ENCODE measurements at places on chromosomes 3 and 15.
A peak's percentile ranks its signal among the peaks of the same experiment; 100 is the strongest.

DNA sequence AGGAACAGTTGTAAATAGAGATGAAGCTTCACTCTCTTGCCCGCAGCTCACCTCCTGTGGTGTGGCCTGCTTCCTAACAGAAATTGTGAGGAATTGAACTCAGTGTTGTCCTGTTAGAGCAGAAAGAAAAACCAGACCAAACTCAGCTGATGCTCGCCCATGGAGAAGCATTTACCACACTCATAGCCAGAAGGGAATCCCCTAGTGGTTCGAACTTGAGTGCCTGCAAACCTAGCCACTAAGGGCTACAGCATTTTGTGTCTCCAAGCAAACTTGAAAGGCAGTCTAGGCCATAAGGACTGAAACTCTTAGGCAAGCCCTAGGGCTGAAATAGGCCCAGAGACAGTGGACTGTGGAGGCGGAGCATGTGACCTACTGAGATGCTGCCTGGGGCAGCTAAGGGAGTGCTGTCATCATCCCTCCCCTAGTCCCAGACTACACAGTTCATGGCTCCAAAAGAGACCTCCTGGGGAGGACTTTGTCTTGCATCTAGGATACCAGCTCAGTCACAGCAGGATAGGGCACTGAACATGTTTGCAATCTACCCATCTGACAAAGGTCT, 44.5 kb upstream of the MCTP2 start:
- no peak for DNase-seq

DNA sequence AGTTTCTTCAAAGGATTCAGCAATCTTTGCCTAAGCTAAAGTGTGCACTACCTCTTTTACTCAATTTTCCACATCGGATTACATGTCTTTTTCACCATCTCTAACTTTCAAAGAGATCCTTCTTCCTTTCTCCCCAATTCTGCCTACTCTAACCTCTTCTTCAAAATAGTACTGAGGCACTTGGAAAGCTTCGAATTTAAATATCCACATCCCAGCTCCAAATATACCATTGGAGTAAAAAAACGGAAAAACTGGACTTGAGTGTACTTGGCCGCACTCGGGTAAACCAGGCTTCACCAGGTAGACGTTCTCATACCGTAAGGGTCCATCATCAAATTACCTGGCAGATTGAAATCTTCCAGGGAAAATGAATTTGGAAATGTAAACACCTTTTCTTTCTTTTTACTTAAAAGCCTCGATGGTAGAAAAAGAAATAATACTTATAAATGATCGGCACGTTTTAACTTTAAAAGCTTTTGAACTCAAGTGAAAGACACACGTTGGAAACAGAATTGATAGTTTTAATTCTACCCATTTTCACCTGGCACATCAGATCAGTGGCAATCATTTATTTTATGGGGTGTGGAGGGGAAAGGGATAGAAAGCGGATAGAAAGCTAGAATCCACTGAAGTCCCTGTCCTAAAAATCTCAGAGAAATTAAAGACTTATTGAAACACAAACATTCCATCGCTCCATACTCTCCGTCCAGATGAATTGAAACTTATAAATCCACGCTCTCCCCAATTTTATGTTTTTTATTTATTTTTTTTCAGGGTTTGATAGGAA, 8.2 kb upstream of the MEIS2 start:
- DNase-seq = no peak

- no peak for DNase-seq
These were observed 111.2 kb downstream of the IL12A start for GRCh38 chr3:160099834-160100233.

- peak; percentile 42 for DNase-seq
These were observed 50.3 kb downstream of the LHFPL4 start for GRCh38 chr3:9503283-9503682.

DNA sequence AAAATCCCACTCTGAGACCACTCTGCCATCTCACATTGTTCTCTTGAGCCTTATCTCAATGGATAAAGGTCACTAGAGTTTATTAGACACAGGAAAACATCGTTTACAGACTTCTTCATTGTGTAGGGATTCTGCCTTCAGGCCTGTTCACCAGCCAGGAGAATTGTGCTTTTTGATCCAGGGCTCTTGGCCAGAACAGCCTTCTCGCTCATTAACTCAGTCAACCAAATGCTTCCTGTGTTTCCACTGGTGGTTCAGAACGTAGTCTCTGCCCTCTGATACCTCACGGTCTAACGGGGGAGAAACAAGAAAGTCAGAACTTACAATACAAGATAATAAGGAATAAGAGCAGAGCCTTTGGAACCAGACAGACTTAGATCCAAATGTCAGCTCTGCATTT, 54.2 kb upstream of the TSEN2 start:
- no peak for DNase-seq

DNA sequence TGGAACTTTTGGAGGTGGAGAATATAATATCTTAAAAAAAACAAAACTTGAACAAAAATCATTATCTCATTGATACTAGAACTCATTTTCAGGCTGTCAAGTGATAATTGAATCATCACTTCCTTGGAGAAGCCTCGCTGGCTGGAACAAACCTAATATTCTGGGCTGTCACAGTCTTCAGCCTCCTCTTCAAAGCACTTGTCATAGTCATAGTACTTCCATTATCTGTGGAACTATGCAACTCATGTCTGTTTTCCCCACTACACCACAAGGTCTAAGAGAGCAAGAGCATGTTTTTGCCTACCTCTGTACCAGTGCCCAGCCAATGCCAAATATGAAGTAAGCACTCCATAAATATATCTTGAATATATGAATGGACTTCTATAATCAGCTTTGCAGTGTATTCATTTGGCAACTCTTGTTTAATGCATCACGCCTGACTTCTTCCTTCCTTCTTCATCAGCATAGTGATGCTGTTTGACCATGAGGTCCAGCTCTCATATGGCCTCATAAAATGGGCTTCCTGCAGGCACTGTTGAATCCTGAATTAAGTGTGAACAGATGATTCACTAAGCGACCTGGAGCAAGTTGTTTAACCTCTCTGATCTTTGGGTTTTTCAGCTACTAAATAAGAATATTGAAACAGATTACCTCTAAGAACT, 86.6 kb upstream of the SNRK start:
- DNase-seq = no peak

- no peak for DNase-seq
These were observed 685 bp upstream of the FOXB1 start for GRCh38 chr15:60003243-60004008.

GRCh38 chr3:120299403-120299802, 14.4 kb upstream of the GPR156 start:
- DNase-seq = no peak

DNA sequence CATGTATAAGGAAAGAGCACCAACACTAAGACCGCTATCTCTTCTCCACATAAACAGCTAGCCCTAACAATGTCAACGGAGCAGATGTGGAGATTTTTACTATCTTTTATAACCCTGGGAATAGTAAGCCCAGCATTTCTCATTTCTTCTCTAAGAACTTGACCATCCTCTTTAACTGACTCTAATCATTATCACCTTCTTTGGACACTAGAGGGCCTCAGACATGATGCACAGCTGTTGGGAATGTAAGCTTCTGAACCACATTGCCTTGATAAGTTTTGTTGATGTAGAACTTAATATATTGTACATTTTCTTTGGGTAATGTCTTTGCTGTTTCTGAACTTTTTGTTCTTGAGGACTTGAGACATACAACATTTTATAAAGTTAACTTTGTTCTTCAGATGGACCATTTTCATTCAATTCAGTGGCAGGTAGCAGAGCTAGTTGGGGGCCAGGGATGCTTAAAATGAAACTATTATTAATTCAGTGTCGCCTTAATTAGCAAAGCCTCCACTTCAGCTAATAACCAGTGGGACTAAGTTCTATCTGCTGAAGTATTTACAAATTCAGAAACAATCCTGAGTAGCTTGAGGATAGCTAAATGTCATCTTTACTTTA, 9.6 kb upstream of the TAGLN3 start:
- DNase-seq = no peak

GRCh38 chr3:171317171-171317570, 143.0 kb downstream of the TNIK start:
- no peak for DNase-seq

DNA sequence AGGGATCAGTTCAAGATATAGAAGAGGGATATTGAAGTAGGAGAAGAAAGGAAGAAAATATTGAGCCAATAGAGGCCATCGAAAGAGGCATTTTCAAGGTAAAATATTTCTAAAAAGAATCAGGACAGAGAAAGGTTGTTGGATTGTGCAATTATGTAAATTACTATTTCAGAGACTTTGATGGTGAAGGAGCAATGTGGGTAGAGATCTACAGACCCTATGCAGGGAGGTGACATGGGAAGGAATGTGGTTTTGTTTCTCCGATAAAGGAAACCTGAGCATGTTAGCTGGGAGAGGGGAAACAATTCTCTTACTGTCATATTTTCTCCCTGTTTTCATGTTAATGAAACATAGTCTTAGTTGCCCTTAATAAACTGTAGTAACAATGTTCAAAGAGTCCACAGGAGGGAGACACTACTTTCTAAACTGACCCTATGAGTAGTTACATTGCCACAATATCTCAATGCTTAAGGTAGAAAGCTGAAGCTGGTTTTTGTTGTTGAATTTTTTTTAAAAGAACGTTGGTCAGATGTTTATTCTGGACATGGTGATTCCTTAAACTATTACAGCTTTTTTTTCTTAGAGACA, 133.3 kb downstream of the GRM7 start:
- DNase-seq = no peak

GRCh38 chr3:14322667-14323295, 79.6 kb upstream of the SLC6A6 start:
- no peak for DNase-seq

DNA sequence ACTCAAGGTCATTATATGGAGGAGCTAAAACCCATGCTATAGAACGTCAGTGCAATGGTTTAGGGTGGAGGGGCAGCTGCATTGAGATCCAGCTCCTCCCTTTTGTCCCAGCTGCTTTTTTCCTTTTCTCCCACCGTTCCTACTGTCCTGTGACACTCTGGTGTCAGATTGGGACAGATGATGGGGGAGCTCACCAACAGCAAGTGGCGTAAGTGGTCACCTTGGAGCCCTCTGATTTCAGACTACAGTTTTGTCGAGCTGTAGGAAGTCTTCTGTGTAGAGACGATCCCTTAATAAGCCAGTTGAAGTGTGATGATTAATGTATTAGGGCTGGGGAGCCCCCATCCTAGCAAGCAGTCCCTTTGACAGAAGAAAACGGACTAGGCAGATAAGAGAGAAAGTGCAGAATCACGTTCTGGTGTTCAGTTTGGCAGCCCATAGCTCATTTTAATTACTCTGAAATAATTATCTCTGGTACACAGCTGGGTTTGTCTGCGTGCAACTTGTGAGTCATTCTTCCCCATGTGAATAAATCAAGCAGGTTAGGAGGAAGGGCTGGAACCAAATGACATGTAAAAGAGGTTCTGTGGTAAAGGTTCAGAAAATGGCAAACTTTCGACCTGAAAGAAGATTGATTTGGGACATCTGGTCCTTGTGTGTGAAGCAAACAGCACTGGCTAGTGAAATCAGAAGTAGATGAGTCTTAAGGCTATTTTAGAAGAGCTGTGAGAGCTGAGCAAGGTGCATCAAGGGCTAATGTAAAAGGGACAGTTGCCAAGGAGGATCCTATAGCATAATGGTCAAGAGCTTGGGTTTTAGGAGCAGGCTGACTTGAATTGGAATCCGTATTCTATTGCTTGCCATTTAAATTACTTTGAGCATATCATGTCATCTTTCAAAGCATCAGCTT, 241.4 kb downstream of the EDEM1 start:
- no peak for DNase-seq

- DNase-seq = no peak
These were observed 106.9 kb upstream of the TLE3 start for GRCh38 chr15:70204652-70205051.

GRCh38 chr3:12345584-12346494, 57.0 kb downstream of the PPARG start:
- no peak for DNase-seq

- no peak for DNase-seq
These were observed 10.1 kb downstream of the BCL2L10 start for GRCh38 chr15:52102463-52102862.

- DNase-seq = no peak
These were observed 57.9 kb upstream of the ST3GAL6 start for GRCh38 chr3:98705212-98705611.

GRCh38 chr15:93683651-93684050, 547.7 kb upstream of the MCTP2 start:
- DNase-seq = no peak

DNA sequence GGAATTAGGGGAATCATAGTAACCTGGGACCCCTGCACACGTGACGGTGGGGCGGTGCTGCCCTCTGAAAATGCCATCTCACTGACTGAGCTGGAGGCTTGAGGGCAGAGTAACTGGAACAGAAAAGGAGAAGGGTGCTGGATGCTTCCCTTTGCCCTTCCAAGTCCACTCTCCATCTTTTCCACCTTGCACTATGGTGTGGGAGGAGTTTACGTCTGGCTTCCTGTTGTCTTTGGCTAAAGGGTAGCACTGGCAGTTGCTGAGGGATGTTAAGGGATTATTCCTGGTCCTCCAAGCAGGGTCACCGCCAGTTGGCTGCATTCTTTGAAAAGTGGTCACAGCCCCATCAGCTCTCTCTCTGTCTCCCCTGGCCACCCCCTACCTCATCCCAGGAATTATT, 129.4 kb upstream of the SNTN start:
- DNase-seq = no peak

GRCh38 chr15:98612490-98613110, 35.7 kb upstream of the IGF1R start:
- DNase-seq = no peak

DNA sequence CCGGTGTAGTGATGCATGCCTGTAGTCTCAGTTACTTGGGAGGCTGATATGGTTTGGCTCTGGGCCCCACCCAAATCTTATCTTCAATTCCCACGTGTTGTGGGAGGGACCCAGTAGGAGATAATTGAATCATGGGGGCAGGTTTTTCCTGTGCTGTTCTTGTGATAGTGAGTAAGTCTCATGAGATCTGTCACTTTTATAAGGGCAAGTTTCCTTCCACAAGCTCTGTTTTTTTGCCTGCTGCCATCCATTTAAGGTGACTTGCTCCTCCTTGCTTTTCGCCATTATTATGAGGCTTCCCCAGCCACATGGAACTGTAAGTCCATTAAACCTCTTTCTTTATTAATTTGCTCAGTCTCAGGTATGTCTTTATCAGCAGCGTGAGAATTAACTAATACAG, 566.7 kb upstream of the NECTIN3 start:
- DNase-seq = no peak

DNA sequence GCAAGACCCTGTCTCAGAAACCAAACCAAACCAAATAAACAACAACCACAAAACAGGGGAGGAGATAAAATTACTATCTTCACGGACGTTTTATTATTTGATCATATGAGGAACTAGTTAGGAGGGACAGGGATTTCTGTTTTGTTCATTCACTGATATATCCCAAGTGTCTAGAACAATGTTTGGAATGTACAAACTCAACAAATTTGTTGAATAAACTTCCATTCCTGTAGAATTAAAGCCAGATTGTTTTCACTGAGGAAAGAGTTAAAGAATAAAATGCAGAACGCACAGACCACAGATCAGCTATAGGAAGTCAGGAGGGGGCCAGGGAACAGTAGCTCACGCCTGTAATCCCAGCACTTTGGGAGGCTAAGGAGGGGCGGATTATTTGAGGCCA, 6.5 kb upstream of the STRC start:
- no peak for DNase-seq

Data from HS-27A (cell line).